IMR-90 (cell line): ENCODE measurements at places on chromosomes 5 and 9. TPM values are rescaled to one million over a fixed set of nuclear protein-coding genes. Genes with fewer than 3 reads are reported as not detected.

DNA sequence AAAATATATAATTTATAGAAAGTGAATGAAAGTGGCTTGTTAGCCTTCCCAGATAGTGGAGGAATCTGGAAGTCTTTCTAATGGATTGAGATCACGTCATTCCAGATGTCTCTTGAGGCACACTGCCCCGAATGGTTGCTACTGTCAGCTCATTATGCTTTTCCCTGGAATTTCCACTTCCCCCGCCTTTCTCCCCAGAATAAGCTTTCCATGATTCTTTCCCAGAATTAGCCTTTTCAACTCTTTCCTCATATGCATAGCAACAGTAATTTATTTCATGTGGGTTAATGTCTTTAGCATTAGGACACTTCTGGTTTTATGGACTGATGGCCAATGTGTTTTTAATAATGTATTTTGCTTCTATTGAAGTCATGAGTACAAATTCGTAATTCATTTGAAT lies 81.5 kb downstream of the PALM2AKAP2 start:
- DNase-seq: peak; percentile 70

- no peak for DNase-seq
These were observed 60.1 kb downstream of the BHMT start for GRCh38 chr5:79171635-79172245.

DNA sequence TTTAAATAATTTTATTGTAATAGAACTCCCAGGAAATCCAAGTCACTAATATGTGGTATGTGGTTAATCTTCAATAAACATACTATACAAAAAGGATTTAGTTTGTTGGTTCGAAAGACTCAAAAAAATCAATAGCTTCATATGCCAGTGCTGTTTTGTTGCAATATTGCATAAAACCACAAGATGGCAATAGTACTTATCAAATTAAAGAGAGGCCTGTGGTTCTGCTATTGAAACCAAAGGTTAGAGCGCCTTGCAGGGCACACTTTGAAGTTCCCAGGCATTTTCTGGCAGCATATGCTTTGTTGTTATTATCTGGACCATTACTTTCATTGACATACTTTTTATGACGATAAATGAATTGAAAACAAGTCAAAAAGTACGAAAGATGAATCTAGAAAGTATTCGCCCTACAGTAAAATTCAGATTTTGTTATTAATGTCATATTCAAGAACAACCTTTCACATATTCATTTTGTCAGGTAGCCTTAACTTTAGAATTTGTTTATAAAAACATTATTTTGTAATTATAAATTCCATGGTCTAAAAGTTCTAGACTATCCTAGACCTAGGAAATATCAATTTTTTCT lies 316.3 kb downstream of the MCTP1 start:
- DNase-seq: peak; percentile 67

DNA sequence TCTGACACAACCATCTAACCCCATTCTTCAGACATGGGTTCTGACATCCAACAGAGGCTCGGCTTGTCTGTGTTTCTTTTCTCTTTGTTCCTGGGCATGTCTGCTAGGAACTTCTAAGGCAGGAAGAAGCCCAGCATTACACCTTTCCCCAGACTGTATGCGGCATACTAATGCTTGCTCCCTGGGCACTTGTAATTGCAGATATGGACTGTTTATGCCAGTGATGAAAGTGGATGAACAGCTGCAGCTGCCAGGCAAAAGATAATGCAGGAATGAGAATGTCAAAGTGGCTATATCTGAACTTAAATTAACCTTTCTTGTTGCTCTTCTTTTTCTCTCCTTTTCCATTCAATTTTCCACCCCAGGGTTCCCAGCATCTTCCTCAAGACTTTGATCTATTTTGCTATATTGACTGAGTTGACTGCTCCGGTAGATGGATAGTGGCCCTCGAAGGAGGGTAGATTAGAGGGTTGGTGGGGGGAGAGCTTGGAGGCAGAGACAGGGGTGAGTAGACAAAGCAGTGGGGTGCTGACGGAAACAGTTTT lies 344.4 kb downstream of the MAN2A1 start:
- DNase-seq: no peak

DNA sequence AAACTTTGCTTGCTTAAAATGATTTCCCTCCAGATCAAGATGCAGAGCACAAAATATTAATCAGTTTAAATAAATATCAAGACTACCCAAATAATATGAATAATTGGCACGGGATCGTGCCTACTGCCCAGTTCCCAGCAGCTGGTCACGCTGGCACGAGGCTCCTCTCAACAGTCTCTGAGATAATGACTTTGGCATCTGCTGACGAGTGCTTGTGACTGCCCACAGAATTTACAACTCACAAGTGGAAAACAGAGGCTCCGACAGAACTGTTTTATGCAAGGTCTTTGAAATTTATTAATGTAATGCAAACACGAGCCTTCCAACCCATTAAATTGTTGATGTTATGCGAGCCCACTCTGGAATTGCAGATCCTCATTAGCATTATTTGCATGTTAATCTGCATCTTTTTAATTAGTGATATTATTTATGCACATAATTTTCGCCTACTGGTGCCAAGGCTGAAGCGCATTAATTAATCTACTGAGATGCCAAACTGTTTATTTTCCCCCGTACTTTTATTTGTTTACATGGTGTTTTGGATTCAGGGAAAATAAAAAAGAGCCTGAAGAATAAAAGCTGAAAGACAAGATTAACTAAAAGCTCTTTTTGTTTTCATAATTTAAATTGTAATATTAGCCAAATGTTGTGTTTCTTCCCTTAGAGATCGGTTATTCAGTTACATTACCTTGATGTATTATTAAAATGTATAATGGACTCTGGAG lies 369.3 kb upstream of the IRX1 start:
- no peak for DNase-seq

GRCh38 chr5:18197734-18198133 lies 563.5 kb downstream of the TAF11L14 start:
- DNase-seq: no peak

- DNase-seq: peak; percentile 93
These were observed 51.7 kb downstream of the ZNF474 start for GRCh38 chr5:122180863-122181548.

DNA sequence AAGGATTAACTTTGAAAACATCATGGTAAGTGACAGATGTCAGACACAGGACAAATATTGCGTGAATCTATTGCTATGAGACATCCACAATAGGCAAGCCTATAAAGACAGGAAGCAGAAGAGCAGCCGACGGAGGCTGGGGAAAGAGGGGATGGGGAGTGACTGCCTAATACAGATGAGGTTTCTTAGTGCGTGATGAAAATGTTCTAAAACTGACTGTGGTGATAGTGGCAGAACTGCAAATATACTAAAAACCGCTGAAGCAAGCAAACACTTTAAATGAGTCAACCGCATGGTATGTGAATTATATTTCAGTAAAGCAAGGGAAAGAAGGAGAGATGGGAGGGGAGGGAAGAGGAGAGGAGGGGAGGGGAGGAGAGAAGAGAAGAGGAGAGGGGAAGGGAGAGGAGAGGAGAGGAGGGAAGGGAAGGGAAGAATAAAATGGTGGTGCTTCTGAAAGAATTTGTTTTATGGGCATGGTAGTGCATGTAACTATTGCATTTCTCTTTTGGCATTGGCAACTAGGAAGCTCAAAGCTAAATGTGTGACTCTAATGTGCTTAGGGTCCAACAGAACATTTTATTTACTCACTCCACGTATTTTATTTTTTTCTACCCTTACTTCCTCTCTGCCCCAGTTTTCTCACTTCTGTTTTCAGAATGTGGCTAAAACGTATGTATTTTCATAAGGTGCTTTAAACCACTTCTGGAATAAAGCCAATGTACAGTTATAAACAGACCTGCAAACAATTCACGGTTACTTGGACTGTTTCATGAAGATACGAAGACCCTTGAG lies 21.3 kb downstream of the AKNA start:
- DNase-seq: peak; percentile 92

- no peak for DNase-seq
These were observed 5.0 kb downstream of the MAMDC4 start for GRCh38 chr9:136857166-136857565.

DNA sequence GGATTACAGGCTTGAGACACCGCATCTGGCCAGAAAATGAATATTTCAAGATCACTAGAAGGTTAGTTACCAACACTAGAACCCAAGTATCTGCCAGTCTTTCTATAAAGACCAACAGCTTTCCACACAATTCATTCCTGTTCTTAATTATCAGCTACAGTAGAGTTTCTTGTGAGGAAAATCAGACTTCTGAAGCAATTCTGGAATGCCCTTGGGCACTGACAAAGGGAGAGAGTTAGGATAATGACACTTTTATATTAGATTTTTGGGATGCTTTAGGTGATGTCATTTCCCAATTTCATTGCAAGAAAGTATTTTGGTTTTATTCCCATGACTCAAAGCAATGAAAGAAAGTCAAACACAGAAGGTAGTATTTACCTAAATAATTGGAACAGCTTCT lies 497.0 kb upstream of the TUSC1 start:
- no peak for DNase-seq

DNA sequence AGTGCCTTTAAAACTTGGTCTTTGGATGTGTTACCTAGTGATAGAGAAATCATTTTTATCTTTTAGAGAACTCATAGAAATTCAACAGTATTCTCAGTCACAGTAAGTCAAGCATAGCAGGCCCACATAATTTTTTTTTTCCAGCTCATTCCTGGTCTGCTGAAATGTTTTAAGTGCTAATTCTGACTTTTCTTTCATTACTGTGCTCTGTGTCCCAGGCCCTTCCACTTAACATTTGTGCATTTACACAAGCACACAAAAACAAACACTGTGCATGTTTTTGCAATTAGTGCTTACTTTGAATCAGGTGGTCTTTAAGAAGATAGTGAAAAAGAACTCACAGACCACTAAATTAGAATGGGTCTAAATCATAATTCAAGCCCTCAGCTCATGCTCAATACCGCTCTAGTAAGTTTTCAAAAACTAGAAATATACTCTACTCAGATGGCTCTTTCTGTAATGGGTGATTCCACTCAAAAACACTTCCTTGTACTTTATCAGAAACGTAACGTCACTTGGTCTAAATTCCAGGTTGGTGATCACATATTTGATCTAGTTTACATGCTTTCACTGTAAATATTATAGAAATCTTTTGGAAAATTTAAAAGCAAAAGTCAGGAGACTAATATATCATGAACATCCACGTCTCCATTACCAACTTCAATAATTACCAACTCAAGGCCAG lies 107.8 kb downstream of the PCSK5 start:
- no peak for DNase-seq

GRCh38 chr5:122690266-122690665 lies 84.6 kb upstream of the SNX2 start:
- no peak for DNase-seq

GRCh38 chr9:134063088-134063570 lies 4.7 kb downstream of the BRD3 start:
- no peak for DNase-seq

- peak; percentile 22 for DNase-seq
These were observed 181.1 kb upstream of the SPEF2 start for GRCh38 chr5:35436400-35437057.

- DNase-seq: no peak
These were observed 130.2 kb downstream of the TLE1 start for GRCh38 chr9:81559197-81559596.

DNA sequence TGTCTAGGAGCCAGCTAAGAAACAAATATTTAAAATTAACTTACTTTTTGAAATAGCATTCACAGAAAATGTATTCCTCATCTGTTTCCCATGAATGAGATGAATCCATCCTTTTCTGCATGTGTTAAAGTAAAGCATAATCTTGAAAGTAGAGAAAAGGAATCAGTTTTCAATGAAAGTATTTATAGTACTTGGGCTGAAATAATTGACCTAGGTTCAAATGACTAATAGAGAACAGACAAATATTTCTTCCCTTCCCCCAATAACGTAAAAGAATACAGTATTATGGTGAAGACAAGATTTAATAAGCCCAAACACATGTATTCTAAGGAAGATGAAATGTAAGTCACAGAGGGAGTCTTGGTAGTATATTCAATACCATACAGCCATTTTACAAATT lies 403.5 kb downstream of the ZNF608 start:
- peak; percentile 34 for DNase-seq

DNA sequence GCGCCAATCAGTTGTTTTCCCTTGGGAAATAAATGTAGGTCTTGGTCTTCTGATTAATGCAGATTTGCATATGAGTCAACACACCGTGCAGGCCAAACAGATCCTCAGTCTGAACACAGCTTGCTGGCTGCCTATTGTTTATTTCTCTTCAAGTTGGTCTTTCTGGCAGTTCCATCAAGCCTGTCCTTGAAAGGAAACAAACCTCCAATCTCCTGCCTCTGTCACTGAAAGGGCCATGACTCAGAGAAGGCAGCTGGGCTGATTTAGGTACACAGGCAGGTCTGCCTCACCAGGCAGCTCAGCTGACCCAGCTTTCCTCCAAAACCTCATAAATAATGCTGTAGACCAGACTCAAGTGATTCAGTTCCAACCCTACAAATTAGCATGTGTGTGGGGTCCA lies 175.9 kb downstream of the MAN2A1 start:
- peak; percentile 98 for DNase-seq

- DNase-seq: no peak
These were observed 1746.6 kb upstream of the C9orf72 start for GRCh38 chr9:29319736-29320513.

DNA sequence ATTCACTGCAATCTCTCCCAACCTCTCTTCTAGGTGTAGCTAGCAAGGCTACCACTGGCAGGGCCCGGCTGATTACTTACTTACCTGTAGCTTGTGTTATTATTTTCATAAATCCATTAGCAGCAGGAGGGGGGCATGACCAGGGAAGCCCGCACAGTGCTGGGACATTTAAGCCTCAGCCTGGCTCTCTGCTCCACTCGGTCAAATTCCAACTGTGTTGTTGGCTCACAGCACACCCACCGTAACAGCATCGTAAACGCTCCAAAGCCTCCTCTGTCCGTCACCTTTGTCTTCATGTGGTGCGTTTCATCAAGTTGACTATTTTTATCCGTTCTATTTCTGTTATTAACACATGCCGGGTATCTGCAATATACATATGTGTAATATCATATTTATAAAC lies 264.7 kb downstream of the NSG2 start:
- no peak for DNase-seq

GRCh38 chr5:143057580-143057999 lies 287.4 kb downstream of the ARHGAP26 start:
- peak; percentile 58 for DNase-seq

GRCh38 chr9:72399391-72399790 lies 34.4 kb upstream of the ZFAND5 start:
- no peak for DNase-seq

DNA sequence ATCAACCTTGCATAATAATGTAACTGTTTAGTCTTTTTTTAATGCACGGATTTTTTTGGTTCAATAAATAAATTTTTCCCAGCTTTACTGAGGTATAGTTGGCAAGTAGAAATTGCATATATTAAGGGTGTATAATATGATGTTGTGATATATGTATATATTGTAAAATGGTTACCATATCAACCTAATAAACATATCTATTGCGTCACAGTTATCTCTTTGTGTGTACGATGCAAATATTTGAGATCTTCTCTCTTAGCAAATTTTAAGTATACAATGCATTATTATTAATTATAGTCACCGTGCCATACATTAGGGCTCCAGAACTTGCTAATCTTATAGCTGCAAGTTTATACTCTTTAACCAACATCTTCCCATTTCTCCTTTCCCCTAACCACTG lies 57.2 kb upstream of the TMEM161B start:
- DNase-seq: no peak

- DNase-seq: peak; percentile 97
These were observed 33.4 kb upstream of the TTC1 start for GRCh38 chr5:159975462-159976019.

The FGF10 gene
- not detected in 2 replicates for total RNA-seq

The AFAP1L1 gene
- 5.3 and 5.7 TPM in 2 replicates for total RNA-seq

The TAF1L gene
- under 0.01 TPM in 1 of 2 replicates, not detected in the other for total RNA-seq

The GABRA6 gene
- total RNA-seq: not detected in 2 replicates

The PAEP gene
- not detected in 2 replicates for total RNA-seq

The TRAPPC13 gene
- total RNA-seq: 17.2 and 26.7 TPM in 2 replicates

The PAPPA gene
- 11.7 and 12.4 TPM in 2 replicates for total RNA-seq

The CATSPER3 gene
- under 0.01 TPM in 1 of 2 replicates, not detected in the other for total RNA-seq

The NIM1K gene
- total RNA-seq: 0.54 and 0.56 TPM in 2 replicates

The ANKRD55 gene
- total RNA-seq: 0.28 TPM in 1 of 2 replicates, not detected in the other
